NCI-H446 (cell line): ENCODE measurements at places on chromosomes 7 and 10.

DNA sequence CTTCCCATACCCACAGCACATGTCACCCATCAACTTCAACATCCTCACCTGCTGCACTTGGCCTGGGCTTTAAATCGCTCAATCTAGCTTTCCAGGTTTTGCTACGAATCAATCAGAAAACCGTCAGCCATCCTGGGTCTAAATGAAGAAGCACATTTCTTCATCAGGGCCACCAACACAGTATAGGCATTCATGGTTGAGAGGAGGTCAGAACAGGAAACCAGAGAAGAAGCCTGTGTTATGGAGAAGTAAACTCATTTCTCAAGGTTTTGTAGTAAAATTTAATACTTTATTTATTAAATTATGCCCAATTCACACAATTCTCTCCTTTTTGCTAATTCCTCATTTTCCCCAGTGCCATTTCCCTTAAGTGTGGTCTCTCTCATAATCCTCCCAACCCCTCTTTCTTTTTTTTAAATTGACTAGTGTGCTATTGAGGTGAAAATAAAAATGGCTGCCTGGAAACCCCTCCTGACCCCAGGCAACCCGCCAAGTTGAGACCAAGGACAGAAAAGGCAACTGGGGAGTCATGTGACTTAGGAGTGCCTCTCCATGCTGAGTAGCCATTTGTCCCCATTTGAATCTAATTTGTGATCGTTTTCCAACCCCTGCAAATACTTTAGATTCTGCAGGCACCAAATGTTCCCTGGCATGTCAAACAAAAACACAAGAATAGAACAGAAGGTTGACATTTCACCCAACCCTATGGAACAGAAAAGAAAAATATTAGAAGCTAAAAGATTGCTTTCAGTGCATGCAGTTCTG is 181.1 kb upstream of the NAMPT start:
- no peak for DNase-seq

DNA sequence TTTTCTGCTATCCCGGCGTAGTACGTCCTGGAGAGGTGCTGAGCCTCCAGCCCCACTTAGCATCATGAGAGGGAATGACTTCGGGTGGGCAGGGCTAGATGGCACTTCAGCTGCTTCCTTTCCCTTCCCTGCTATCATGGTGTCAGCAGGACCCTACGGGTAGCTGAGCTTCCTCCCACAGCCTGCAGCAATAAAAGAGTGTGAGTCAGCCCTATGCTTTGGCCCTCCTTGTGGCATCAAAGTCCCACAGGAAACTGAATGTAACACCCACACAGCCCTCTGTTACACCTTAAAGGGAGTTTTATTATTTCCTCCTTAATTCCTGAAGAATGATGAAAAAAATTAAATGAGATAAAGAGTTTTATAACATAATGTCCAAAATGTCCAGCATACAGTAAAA is 458.1 kb downstream of the RPS24 start:
- no peak for DNase-seq

- no peak for DNase-seq
These were observed 53.0 kb downstream of the GSDME start for GRCh38 chr7:24704311-24704710.

DNA sequence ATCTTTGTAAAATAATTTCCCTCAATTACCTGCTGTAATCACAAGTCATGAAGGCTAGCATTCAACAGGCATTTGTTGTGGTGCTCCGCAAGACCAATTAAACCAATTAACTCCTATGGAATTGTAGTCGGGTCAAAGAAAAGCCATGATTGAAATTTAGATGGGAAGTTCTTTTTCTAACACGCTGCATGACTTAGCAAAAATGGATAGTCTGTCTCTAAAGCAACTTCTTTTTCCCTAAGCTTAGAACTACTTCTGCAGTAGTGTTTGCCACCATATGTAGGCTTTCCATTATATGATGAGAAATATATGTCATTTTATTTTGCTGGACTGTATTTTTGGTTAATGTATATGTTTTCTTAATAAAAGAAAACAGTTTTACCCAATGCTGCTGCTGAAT is 119.1 kb downstream of the TSPAN12 start:
- DNase-seq = peak; percentile 50

- no peak for DNase-seq
These were observed 5.7 kb upstream of the UCMA start for GRCh38 chr10:13239923-13240322.

DNA sequence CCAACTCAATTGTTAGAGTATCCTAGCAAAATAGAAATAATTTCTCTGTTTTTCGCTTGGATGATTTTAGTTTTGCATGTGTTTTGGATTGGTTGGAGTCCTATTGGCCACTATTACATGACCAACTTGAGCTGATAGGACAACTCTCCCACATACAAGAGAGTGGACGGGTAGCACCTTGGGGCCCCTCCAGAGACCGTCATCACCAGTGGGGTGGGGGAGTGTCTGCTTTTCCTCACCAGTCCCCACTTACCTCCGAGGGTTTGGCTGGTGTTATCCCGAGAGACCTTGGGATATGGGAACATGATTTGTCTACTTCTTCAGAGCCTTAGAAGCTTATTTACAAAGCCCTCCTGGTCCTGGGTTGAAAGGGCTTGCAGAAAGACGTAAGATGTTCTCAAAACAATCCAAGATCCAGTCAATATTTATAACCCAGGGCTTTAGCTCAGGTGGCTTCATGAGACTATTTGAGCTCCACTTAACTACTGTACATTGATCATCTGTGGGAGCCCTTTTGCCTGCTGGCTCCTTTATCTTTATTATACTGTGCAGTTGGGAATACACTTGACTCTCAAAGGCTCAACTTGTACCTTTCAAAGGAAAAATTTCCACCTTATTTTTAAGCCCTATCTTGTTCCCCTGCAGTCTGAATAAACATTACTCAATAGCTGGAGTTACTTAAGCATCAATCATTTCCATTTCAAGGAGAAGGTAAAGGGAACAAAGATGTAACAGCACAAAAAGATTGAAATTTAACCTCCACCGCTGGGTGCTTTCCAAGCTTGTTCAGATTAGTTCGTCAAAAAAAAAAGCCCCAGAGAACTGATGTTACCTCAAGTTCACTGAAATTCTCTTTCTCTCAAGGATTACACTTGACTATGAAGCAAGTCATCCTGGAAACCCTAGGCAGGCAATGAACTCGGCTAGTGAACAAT is 119.7 kb downstream of the WDR11 start:
- DNase-seq = no peak

- DNase-seq = no peak
These were observed 130.4 kb upstream of the PDE1C start for GRCh38 chr7:32200646-32201045.

GRCh38 chr7:18459484-18460245 is 35.9 kb upstream of the HDAC9 start:
- DNase-seq = no peak

DNA sequence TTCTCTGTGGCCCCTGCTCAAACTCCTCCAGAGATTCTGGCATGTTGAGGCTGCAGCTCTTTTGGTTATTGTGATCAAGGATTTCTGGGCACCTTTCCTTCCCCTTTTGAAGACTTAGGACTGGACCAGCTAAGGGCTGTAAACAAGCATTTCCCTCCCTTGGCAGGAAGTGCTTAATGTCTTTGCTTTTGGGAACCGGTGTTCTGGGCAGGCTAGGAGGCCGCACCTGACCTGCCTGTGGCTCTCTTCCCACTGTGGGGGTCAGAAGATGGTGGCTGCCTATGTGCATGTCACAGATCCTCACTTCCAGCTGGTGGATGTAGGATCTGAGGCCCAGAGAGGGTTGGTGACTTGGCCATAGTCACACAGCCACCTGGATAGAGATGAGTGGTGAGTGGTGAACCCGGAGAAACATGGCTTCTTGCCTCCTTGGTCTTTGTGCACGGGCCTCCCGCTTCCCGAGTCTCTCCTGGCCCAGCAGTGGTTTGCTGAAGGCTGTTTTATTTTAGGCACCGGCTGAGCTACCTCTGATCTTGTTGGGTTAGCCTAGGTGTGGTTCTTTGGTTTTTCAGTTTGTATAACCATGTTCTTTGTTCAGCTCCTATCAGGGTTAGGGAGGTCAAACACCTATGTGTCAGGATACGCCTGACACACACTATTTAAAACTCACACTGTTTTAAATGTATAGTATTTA is 82.0 kb downstream of the GRK5 start:
- no peak for DNase-seq

GRCh38 chr7:102991540-102992214 is 78.9 kb downstream of the LRRC17 start:
- DNase-seq = peak; percentile 77

GRCh38 chr7:48298779-48299178 is 127.5 kb downstream of the ABCA13 start:
- no peak for DNase-seq

GRCh38 chr10:60434418-60435046 is 44.9 kb upstream of the ANK3 start:
- DNase-seq = peak; percentile 58

- DNase-seq = peak; percentile 39
These were observed 177.6 kb downstream of the PARD3 start for GRCh38 chr10:34637418-34637911.

- DNase-seq = no peak
These were observed 234.7 kb downstream of the CAMK1D start for GRCh38 chr10:12583891-12584595.

DNA sequence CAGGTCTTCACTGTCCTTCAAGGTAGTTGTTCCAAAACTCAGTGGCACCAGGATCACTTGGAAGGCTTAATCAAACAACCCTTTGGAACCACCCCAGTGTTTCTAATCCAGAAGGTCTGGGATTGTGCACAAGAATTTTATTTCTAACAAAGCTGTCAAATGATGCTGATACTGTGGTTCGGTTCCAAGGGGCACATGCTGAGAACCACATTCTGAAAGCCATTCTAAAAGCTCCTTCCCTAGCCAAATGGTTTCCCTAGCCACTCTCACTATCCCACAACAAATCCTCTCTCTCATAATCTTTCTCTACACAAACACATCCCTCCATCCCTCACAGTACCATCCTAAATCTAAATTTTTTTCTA is 52.1 kb downstream of the MACC1 start:
- DNase-seq = no peak
